Iris pigment epithelial cell (primary cell): ENCODE measurements at places on chromosomes 3 and 15.
A peak's percentile ranks its signal among the peaks of the same experiment; 100 is the strongest.

DNA sequence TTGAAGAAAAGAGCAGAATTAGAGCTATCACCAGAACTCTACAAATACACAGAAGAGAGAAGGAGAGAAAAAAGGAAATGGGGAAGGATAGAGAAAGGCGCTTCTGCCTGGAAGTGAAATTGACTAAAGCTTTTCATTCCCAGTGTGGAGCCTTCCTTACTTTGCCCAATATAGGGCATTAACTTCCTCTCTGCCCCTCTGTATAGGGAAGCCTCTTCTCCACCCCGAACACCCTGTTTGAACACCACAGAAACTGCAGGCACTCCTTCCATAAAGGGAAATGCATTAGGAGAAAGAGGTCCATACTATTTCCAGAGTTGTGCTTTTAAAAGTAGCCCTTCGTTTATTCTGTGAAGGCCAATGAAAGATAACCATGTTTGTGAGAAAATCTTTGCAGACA lies 248.5 kb downstream of the RAP2B start:
- no peak for DNase-seq

DNA sequence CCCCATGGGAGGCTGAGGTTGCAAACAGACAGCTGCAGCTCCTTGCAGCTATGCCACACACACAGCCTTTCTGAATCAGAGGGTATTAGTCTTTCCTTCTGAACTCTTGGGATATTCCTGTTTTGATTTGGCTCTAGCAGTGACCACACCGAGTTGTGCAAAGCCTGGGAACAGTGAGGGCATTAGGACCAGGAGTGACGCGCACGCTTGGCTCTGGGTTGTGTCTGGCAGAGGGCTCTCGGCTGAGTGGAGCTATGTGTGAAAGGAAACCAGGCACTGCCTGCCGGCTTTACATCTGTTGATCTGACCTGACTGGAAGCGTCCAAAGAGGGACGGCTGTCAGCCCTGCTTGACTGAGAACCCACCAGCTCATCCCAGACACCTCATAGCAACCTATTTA lies at the start of gene GALNT15:
TSS of gene GALNT15 (plus strand) at position 292 of the 400 bp plus-strand sequence. CDS start 472 bp downstream, outside the sequence.
- peak; percentile 96 for DNase-seq

GRCh38 chr3:180690061-180690460 lies 10.8 kb upstream of the CCDC39 start:
- DNase-seq: no peak

- DNase-seq: no peak
Measured at GRCh38 chr3:140427786-140428185, 250.1 kb upstream of the TRIM42 start.

GRCh38 chr3:70716832-70717231 lies 404.4 kb upstream of the MDFIC2 start:
- peak; percentile 70 for DNase-seq

- DNase-seq: no peak
Measured at GRCh38 chr3:146464783-146465182, 4.6 kb downstream of the PLSCR2 start.

GRCh38 chr15:98505611-98506031 lies 142.7 kb upstream of the IGF1R start:
- no peak for DNase-seq

GRCh38 chr3:196458063-196458462 lies 25.8 kb upstream of the UBXN7 start:
- DNase-seq: no peak

GRCh38 chr15:44011238-44011854 lies 183.7 kb downstream of the FRMD5 start:
- no peak for DNase-seq

DNA sequence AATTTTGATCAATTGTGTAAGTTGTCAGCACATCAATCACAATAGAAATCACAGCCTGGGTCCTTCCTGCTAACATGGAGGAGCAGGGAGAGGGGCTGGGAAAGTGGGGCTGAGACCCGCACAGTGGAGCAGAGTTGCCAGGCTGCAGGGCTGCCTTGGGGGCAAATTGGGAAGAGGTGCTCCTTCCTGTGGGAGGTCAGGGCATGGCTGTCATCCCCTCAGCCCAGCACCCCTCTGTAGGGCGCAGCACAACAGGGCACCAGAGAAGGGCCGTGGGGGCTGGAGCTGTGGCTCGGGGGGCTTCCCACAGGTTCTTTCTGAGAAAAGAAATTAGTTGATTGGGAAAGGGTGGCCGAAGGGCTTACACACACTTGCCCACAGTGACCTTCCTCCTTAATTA lies 126.3 kb downstream of the NSMCE3 start:
- no peak for DNase-seq

GRCh38 chr3:58101499-58102389 lies 93.5 kb downstream of the FLNB start:
- DNase-seq: no peak

GRCh38 chr3:189863031-189863430 lies 231.8 kb downstream of the TP63 start:
- no peak for DNase-seq

DNA sequence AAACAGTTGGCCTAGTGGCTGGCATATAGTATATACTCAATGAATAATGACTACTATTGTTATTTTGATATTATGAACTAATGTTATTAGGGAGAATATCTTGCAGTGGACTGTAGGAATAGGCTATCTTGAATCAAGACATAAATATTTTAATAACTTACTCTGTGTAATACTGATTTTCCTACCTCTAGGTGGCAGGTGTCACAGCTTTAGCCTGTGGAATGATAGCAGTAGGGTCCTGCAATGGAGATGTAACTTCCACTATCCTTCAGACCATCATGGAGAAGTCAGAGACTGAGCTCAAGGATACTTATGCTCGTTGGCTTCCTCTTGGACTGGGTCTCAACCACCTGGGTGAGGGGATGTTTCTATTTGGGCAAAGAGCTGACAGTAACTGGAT lies 6.5 kb downstream of the PSMD2 start:
- DNase-seq: no peak

- peak; percentile 15 for DNase-seq
Measured at GRCh38 chr3:46958467-46959160, 17.9 kb downstream of the CCDC12 start.

DNA sequence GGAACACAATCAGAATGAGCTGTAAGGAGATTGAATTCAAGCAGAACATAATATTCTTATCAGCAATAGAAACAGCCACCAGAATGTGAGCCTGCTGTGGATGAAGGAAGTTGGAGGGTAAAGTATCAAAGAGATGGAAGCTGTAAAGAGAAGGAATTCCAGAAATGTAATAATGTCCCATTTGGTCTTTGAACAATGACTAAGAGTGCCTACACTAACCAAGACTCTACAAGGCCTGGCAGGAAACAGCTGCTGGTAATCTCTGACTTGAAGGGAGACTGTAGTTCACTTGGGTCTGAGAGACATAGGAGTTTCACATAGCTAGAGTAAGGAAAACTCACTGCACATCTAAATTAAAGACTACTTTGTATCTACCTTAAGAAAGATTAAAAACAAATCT lies 1176.0 kb upstream of the ALCAM start:
- DNase-seq: peak; percentile 14

- DNase-seq: no peak
Measured at GRCh38 chr3:114632757-114633424, 339.1 kb downstream of the TIGIT start.

DNA sequence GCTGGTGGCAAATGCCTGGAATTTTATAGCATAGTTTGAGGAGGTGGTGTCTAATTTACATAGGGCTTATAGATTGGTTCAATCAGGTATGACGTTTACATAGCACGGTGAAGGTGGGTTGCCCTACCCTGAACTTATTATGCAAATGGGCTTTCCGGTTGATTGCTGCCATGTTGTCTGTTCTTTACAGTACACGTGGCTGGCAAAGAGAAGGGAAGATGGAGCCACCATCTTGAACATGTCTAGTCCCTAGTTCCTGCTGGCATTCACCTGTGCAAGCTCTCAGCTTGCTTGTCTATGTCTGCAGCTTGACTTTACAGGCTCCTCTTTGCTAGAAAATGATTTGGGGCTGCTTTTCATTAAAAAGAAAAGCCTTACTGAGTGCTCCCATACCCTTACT lies 14.0 kb upstream of the STAC start:
- no peak for DNase-seq

DNA sequence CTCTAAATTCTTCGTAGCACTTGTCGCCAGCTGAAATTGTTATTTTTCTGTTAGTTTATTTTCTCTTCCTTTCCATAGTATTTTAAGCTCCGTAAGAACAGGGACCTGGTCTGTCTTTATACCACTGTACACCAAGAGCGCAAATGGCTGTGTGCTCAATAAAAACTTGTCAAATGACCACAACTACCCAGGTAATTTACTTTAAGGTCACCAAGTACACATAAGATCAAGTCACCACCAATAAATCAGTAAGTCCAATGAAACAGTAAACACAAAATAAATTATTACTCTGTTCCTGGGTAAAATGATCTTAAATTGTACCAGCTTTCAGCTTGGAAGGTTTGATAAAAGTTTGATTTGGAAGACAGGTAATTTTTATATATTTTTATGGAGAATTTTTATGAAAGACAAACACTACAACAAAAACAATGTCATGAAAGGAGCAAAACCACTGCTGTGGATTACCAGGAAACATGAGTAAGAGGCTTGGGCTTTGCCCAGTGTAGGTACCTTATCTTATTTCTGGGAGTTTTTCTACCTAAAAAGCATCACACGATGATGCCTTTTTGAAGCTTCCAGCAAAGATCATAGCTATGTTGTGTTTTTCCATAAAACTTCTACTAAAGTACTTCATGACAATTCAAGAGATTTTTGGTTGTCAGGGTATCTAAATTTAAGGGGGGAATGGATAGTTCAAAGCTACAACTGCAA lies 406.8 kb downstream of the SHQ1 start:
- peak; percentile 42 for DNase-seq

- peak; percentile 70 for DNase-seq
Measured at GRCh38 chr3:188021041-188021440, 132.9 kb upstream of the LPP start.

DNA sequence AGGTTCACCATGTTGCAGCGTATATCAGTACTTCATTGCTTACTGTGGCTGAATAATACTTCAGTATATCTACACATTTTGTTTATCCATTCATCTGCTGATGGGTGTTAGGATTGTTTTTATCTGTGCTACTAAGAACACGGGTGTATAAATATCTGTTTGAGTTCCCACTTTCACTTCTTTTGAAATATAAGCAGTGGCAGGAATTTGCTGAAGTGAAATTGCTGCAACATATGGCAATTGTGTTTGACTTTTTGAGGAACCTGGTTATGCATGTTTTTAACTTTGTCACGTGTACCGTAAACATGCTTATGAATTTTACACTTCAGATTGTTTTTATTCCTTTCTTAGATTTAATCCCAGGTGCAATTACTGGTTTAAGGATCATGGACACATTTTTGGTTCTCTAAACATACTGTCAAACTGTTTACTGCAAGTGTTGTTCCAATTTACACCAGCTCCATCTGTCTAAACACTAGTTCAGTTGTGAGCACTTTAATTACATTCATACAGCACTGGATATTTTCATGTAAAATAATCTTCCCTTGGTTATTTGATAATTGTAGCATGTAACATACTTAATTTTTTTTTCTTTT lies 23.1 kb downstream of the TRAK1 start:
- no peak for DNase-seq

GRCh38 chr3:124974691-124975090 lies 40.1 kb upstream of the MUC13 start:
- no peak for DNase-seq

DNA sequence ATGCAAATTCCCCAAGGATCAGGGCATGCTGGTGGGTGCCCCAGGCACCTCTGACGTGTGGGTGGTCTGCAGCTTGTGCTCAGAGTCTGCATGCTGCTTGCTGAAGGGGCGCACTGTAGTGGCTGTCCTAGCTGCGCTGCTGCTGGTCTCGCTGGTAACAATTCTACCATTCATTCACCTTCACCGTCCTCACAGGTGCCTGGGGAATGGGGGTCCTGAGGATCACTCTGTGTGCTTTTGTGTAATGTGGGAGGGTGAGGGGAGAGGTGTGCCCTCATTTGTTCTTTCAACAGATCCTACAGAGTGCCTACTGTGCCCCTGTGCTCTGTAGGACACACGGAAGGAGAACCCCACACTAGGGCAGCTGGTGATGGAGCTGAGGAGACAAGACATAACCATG lies 2.1 kb upstream of the ITGA11 start:
- DNase-seq: no peak

DNA sequence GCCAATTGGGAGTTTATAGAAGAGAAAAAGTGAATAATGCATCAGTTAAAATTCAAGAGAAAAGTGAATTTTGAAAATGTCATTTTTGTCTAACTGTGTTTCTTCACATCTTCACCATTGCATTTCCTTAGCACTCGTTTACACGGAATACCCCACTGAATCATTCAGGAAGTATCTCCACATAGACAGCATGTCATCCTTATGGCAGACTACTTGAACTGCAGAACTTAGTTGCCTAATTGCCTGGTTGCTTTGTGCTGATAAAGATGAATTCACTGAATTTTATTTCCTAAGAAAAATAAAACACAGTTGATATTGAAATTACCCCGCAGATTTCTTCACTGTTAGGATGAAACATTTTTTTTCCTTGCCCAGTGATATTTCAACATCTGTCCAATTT lies 627.1 kb downstream of the ROBO1 start:
- DNase-seq: peak; percentile 92

GRCh38 chr3:77885381-77885780 lies 845.5 kb downstream of the ROBO2 start:
- peak; percentile 36 for DNase-seq

DNA sequence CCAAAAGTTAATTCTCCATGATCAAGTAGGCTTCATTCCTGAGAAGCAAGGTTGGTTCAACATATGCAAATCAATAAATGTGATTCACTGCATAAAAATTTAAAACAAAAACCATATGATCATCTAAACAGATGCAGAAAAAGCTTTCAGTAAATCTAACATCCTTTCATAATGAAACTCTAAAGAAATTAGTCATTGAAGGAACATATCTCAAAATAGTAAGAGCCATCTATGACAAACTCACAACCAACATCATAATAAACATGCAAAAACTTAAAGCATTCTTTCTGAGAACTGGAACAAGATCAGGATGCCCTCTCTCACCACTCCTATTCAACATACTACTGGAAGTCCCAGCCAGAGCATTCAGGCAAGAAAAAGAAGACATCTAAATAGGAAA lies 254.1 kb downstream of the AGBL1 start:
- DNase-seq: no peak

GRCh38 chr3:47888986-47889757 lies 86.2 kb downstream of the DHX30 start:
- DNase-seq: no peak

GRCh38 chr15:42695527-42696071 lies 41.3 kb downstream of the CDAN1 start:
- no peak for DNase-seq

GRCh38 chr3:53673722-53674350 lies 172.4 kb downstream of the CHDH start:
- DNase-seq: no peak

DNA sequence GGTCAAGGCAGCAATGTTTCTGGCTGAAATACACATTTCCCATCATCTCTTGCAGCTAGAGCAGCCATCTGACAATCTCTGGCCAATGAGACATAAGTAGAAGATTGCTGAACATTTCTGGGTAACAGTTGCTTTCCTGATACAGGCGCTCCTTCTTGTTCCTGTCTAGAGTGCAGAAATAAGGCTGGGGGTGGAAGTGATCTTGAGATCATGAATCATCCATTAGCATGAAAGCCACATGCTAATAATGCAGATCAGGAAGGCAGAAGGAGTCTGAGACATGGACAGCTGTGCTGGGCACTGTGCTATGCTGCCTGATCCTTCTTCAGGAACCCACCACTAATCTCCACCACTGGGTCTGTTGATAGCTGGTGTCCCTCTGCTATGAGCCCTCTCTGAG lies 14.8 kb upstream of the TMEM108 start:
- DNase-seq: no peak
